ENCODE measurements at places on chromosomes 16 and 17. TPM values are rescaled to one million over a fixed set of nuclear protein-coding genes. Genes with fewer than 3 reads are reported as not detected.
A peak's percentile ranks its signal among the peaks of the same experiment; 100 is the strongest.

DNA sequence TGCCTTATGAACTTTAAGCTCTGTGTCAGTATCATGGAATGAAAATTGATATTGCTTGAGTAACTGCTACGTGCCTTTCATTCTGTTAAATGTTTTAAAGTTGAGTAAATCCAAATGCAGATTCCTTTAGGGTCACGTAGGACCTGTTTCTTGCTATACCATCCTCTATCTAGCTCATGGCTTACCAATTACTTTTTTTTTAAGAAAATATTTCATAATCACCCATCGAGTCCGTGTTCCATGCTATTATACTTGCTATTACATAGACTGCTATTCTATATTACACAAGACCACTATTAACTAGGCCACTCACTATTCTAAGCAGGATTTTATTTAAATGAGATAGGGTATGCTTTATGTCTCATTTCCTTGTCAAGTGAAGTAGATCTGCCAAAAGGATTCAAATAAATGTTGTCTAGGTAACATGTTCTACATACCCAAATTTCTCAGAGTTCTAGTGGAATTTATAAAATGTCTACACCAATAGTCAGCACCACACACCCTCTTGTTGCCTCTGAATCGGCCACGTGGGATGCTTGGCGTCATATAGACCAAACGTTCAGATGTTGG is 11.9 kb downstream of the ANKFN1 start:
- no peak for DNase-seq

GRCh38 chr17:82399041-82399441 is 19.1 kb upstream of the HEXD start:
- no peak for DNase-seq

DNA sequence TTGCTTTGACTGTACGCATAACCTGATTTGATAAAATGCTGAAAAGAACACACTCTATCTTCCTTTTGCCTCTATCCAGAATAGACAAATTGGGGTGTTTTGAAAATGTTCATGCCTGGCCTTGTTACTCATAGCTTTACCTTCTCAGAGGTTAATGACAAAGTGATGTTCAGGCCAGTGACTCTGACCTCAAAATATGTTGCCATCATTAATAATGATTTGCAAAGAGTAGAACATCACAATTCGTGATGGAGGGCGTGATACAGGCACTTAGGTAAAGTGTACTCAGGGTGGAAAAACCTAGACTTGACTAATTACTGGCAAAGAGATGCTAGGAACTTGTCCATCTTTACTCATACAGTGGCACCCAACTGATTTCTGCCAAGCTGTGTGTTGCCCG is 656.6 kb upstream of the SOX9 start:
- no peak for DNase-seq

The MSLN gene
- not detected for total RNA-seq

DNA sequence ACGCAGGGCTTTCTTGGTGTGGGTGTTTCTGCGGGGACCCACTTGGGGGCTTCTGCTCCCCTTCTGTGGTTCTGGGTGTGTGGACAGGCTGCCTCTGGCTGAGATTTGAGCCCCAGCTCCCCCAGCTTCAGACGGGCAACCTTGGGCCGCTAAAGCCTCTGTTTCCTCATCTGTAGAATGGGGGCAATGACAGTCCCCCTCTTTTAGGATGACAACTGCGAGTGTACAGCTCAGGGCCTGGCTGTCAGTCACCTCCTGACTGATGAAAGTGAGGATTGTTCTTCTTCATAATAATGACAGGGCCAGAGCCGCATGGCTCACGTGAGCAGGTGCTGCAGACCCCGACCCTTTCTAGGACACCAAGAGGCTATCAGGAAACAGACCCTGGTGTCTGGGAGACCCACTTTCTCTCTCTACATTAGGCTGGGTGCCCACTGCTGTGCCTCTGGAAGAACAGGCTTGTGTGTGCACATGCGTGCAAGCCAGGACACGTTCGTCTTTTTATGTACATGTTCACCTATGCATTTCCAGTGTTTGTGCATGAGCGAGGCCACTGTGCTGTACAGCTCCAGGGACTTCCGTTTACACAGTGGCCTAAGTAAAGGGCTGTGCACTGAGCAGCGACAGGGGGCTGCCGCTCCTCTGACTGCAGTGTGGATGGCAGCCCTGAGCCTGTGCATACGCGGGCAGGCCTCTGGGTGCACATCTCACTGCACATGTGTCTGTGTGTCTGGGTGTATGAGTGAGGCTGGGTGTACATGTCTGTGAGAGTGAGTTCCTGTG is 4.6 kb downstream of the SPNS3 start:
- no peak for DNase-seq

GRCh38 chr16:66263168-66263972 is 103.1 kb upstream of the CDH5 start:
- no peak for DNase-seq

GRCh38 chr17:49457564-49458535 is 37.2 kb upstream of the NGFR start:
- DNase-seq, result no peak

DNA sequence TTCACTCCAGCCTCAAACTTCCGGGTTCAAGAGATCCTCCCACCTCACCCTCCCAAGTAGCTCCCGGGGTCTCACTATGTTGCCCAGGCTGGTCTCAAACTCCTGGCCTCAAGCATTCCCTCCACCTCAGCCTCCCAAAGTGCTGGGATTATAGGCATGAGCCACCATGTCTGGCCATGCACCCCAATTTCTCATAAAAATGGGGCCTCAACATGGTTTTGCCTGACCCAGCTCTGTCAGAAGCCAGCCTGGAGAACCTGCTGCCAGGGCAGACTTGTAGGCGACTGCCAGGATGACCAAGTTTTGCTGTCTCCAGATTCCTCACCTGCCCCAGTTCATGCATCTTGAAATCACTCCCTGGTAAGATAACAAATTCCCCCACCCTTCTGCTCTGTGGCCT is 82.9 kb downstream of the AIPL1 start:
- DNase-seq, result no peak

GRCh38 chr16:3274490-3274889 is 8.8 kb upstream of the ZNF263 start:
- DNase-seq, result no peak

DNA sequence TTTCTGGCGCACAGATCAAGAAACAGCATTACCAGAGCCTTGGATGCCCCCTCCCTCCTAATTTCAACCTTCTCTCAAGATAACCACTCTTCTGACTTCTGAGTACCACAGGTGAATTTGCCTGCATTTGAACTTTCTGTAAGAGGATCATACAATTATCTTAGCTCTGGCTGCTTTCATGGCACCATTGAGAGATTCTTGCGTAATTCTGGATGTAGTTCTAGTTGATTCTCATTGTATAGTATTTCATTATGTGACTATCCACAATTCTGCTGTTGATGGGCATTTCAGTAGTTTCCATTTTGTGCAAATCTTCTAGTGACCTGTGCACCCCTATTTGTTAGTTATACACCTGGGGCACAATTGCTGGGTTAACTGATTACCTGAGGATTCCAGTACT is 7.5 kb downstream of the CDH3 start:
- no peak for DNase-seq

The TMEM235 gene
- total RNA-seq, result not detected

DNA sequence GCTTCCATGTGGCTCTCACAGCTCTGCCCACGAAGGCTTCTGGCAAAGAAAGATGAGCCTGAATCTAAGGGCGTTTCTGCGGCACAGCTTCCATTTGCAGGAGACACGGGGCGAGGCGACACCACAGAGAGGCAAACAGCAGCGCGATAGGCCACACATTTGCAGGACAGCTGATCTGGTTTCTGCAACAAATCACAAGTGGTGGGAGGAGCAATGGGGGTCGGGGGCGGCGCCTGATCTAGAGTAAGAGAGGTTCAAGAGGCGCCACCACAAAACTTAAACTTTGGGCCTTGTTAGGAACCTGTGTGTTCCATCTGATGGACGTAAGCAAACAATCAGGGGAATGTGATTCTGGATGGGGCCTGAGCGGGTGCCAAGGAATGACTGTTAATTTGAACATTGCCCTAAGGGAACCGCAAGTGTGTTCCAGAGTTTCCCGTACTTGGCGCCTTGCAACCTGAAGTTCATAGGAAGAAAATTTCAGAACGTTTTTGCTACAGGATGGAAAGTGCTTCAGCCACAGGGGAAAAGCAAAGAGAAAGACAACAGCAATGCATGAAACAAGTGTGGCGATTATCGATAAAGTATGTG is 18.9 kb upstream of the ENPP7 start:
- no peak for DNase-seq

- no peak for DNase-seq
Observed at GRCh38 chr17:70521821-70522256, 352.5 kb downstream of the KCNJ2 start.

DNA sequence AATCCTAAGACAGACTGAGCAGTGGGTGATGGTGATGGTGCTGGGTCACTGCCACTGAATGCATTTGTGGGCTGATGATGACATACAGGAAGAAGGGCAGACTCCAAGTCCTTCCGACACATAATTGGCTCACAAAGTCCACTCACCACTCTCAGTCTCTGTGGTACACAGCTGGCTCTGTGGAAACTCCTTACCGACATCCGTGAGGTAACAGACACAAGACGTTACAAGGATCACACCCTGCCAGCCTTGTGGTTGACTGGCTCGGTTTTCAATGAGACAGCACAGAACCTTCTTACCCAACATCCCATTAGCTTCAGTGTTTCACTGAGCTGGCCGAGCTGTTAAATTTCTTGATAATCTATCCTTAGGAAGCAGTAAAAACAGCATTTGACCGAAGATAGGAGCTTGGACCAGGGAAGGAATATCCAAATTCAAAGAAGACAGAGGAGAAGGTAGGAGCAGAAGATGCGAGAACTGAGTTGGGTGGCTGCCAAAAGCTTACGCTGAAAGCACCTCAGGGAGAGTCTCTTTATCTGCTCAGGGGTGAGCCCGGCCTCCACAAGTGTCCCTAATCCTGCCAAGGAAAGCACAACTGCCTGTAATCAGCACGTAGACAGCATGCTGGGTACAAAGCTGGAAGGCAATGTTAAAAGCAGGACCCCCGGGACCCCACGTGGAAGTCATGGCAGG is 5.5 kb upstream of the MXRA7 start:
- DNase-seq, result peak; percentile 94

GRCh38 chr16:66293207-66293735 is 73.2 kb upstream of the CDH5 start:
- DNase-seq, result no peak

The CTF1 gene
- not detected for total RNA-seq

GRCh38 chr16:20289571-20289970 is 37.7 kb downstream of the GP2 start:
- no peak for DNase-seq

- no peak for DNase-seq
Observed at GRCh38 chr17:53193044-53193443, 629.7 kb upstream of the KIF2B start.

The SCGB1C2 gene
- total RNA-seq, result not detected

GRCh38 chr16:85567935-85568334 is 45.2 kb upstream of the GSE1 start:
- DNase-seq, result no peak

DNA sequence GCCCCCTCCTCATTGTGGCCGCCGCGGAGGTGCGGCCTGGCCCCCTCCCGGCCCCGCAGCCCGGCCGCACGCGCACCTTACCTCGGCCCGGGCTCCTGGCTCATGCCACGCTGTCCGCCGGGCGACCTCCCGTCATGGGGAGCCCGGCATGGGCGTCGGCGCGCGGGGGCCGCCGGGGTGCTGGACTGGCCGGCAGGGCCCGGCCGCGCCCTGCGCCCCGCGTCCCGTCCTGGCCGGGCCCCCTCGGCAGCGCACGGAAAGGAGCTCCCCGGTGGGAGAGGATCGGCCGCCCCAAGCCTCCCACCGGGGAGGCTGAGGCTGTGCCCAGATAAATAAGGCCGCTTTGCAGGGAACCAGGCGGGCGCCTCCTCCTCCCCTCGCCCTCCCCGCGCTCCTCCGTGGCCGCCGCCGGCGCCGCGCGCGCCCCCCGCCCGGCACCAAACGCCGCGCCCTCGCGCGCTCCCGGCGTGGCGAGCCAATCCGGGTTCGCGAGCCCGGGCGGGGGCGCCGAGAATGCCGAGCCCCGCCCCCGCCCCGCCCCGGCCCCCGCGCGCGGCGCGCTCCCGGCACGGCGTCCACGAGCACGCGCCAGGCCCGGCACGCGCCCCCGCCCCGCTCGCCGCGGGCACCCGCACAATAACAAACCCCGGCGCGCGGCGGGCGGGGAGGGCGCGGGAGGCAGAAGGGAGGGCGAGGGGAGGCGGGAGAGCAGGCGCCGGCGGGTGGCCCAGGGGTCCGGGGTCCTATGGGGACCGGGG is at the start of gene FBXL16:
FBXL16 (minus strand) TSS at position 371 of the 758 bp plus-strand sequence. CDS start 8,396 bp downstream, outside the sequence.
- DNase-seq, result no peak

The G6PC3 gene
- 38.3 TPM for total RNA-seq

DNA sequence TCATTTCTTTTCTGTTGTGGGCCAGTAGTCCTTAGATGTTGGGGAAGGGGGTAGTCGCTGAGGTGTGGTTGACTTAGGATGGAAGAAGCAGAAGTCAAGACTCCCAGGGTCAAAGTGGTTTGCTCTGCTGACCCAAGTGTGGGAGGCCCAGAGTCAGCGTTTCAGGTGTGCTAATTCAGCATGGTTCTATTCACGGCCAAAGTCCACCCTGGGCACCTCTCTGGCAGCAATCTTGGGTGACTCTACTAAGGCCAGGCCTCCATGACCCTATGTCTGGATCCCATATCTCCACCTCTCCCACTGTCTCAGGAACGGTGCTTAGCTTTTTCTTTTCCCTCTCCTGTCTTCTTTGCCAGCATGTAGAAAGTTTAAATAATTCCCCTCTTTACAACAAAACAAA is 32.9 kb downstream of the MAPT start:
- no peak for DNase-seq

The STH gene
- not detected for total RNA-seq

DNA sequence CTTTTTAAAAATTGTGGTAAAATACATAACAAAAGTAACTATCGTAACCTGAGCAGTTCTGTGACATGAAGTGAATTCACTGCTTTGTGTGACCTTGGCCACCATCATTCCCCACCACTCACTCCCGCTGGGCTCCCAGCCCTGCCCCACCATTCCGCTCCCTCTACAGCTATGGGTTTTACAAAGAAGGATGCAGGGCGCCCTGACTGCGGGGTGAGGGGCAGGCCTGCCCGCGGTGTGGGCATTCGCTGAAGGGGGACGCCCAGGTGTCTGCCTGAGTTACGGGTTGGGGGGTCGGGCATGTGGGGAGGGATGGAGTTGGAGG is at the start of gene CEMP1:
CEMP1 (minus strand) TSS at position 38 of the 325 bp plus-strand sequence. CDS start 335 bp downstream, outside the sequence.
- no peak for DNase-seq

DNA sequence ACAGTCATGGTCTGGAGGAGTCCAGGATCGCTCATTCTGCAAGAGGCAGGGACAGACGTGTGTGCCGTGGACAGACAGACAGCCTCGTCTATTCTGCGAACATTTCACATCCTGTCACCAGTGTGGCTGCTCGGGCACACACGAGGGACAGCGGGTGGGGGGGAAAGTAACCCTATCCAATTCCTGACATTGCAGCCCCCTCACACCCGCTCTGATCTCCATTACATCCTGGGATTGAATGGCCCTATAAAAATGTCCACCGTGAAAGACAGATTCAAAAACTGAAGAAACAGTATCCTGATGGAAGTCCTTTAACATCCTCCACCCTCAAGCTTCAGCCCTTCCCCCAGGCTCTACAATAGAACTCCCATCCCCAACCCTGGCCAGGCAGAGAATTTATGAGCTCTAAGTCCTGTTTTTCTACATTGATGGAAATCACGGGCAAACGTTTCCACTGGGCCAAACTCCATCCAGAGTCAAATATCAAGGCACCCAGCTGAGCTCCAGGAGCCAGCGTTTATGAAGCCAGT is 39.4 kb downstream of the HS3ST3A1 start:
- no peak for DNase-seq

The NXN gene
- total RNA-seq, result 0.31 TPM

Measured in CD8-positive, alpha-beta memory T cell (primary cell).